CD4-positive, alpha-beta T cell (primary cell): ENCODE measurements at places on chromosomes 5 and 9.

DNA sequence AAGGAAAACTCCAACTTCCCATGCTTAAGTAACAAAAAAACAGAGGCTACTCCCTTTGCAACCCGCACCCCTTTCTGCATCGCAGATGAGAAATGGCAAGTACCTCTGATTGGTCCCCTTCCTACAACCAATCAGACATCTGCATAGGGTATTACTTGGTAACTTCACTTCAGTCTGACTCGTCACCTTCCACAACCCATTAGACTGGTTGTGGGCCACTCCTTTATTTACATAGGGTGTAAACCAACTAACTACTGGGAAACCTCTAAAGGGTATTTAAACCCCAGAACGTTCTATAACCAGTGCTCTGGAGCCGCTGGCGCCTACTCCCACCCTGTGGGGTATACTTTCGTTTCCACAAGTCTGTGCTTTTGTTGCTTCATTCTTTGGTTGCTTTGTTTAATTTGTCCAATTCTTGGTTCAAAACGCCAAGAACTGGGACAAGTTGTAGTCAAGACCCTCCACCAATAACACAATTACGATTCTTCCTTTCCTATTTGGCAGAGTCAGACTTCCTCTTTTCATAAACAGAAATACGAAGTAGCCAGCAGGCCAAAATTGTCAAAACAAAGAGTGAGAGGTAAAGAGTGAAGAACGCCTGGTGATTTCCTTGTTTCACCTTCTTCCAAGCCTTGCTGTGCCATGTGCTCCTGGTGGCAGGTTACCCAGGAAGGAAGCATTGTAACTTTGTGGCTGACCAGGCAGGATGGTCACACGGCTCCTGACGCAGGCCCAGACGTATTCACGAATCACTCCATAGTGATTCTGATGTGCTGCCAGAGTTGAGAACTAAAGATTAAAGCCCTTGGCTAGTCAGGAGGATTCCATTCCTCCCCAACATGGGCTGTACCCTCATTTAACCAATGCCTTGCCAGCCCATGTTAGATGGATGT is 477.4 kb downstream of the ARHGEF28 start:
- H3K4me1 ChIP-seq = no peaks in the 10 kb centered on the region
- H3K36me3 ChIP-seq = no peaks in the 10 kb centered on the region
- no peaks in the 10 kb centered on the region for H3K27me3 ChIP-seq
- H3K4me3 ChIP-seq = no peak overlapping the region
- no peak overlapping the region for H3K27ac ChIP-seq

DNA sequence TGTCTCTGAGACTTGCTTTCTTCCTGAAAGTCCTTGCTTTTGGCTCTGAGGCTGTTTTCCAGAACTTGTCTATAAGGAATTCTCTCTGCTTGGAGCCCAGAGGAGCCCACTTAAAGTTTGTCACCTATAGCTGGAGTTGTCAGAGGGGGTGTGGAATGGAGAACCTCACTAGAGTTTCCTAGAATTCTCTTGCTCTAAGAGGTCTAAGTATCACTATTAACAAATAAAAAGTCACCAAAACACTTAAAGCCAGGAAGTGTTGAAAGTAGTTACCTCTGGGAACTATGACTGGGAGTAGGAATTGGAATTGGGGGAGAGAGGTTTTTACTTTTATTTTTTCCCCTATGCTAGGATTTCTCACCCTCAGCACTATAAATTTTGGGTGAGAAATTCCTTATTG is 15.0 kb downstream of the SIT1 start:
- no peaks in the 10 kb centered on the region for H3K27me3 ChIP-seq
- H3K4me3 ChIP-seq = no peak overlapping the region
- H3K4me1 ChIP-seq = peaks cover 32% of the 10 kb centered on the region
- no peak for DNase-seq

DNA sequence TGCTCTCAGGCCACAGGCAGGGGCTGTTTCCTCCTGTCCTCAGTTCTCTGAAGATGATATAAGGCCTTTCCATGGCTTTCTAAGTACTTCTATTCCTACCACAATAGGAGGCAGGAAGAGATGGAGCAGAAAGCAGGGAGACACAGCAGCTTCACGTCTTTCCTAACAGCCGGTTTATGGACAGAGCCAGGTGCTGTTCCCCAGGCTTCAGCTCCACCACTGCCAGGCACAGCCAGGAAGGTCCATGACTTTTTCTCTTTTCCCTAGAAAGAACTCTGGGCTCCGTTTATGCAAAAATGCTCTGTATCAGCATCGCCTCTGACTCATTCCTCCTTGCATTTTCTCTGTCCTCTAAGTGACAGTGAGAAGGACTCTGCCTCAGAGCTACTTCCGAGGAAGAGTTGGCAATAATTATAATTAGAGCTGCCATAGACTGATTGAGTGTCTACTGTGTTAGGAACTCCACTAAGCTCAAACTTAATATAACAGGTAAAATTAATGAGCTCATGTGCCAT is 478.5 kb downstream of the RASEF start:
- H3K27me3 ChIP-seq = no peaks in the 10 kb centered on the region
- no peaks in the 10 kb centered on the region for H3K4me1 ChIP-seq
- H3K36me3 ChIP-seq = no peaks in the 10 kb centered on the region
- no peak for DNase-seq
- H3K4me3 ChIP-seq = no peak overlapping the region

DNA sequence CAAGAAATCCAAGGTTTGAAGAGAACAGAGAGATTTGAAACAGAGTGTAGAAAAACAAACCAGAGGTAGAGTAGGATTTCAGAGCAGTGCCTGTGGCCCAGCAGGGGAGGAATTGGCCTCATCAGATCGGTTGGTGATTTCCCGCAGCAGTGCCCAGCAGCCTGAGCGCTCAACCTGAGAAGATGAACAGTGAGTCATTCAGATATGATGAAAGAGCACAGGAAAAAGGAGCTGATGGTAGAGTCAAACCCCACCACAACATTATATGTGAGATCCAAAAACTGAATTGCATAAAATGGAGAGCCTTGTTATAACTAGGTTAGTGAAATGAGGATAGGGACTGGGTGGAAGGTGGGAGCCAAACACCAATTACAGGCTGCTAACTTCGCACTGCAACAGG is 248.9 kb downstream of the PIK3R1 start:
- H3K27me3 ChIP-seq = no peaks in the 10 kb centered on the region
- no peak for DNase-seq
- no peak overlapping the region for H3K4me3 ChIP-seq
- no peaks in the 10 kb centered on the region for H3K36me3 ChIP-seq

DNA sequence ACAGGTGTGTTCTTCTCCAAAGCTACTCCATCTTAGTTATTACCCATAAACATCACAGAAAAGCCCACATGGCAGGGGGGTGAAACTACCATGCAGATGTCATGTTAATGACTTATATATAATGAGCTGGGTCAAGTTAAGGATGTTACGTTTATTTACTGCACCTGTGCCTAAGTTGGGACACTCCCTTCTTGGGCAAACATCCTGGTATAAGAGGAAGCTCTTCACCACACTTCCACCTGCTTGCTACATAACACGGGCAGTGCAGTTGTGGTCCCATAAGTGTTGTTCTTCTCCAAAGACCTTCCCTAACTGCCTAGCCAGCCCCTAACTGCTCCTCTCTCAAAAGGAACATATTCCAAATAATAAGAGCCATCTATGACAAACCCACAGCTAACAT is 9.3 kb upstream of the ZCCHC9 start:
- H3K36me3 ChIP-seq = no peaks in the 10 kb centered on the region
- H3K27ac ChIP-seq = no peak overlapping the region
- no peak overlapping the region for H3K4me3 ChIP-seq

DNA sequence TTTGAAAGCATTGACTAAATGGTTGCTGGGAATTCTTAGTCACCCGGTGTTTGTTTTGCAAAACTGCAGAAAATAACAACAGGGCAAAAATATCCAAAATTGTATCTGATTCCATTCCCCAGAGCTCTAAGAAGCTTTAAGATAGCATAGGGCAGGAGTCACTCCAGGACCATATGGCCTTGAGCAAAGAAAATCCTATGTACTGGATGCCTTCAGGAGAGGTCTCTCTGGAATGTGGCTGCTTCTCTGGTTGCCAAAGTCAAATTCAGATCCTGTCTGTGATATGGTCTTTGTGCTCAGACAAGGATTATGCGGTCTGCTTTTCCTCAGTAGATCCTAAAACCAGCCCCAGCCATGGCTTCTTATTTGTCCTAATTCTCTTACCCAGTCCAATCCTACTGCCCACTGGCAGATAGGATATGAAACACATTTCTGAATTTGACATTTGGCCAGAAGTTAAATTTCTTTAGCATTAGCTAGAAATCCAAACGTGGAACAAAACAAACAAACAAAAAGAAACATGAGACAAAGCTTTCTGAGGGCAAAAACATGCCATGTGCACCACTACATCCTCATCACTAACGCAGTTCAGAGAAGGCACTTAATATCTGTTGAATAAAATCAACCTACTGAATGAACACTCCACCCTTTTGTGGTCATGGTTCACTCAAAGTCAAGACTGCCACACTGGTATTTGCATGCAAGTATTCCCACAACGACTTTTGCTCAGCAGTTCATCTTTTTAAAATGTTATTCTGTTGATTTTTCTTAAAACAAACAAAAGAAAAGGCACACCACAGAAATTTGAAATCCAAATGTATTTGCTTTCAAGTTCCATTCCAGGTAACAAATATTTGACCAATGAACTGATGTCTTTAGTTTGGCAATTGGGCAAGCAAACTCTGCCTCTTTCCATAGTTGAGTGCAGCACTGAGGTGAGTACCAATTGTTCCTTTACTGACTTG is 165.7 kb downstream of the TRPM6 start:
- no peaks in the 10 kb centered on the region for H3K36me3 ChIP-seq
- no peak overlapping the region for H3K27ac ChIP-seq

- H3K4me3 ChIP-seq = no peak overlapping the region
- DNase-seq = no peak
- no peak overlapping the region for H3K27ac ChIP-seq
- H3K27me3 ChIP-seq = no peaks in the 10 kb centered on the region
- no peaks in the 10 kb centered on the region for H3K4me1 ChIP-seq
- H3K36me3 ChIP-seq = peaks cover 25% of the 10 kb centered on the region
Observed at GRCh38 chr5:134935711-134936602, 31.0 kb downstream of the PCBD2 start.

- H3K27me3 ChIP-seq = no peaks in the 10 kb centered on the region
- H3K27ac ChIP-seq = no peak overlapping the region
- H3K36me3 ChIP-seq = no peaks in the 10 kb centered on the region
Observed at GRCh38 chr5:152622628-152623027, 217.5 kb upstream of the NMUR2 start.

DNA sequence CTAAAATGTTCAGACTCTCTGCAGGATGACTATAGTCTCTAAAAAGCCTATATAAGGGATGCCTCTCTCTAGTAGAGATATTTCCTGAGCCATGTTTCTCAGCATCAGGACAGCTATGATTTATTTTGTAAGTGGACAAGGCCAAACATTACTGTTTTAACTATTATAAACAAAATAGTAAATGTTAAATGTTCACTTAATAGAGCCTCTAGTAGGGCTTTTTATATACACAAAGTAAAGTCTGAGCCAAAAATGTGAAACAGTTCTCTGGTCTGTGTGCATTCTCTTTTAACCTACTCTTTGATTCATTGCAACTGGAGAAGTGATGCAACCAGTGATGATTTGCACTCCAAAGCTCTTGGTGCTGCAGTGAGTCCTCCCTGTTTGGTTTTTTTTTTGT is 220.5 kb downstream of the GDNF start:
- H3K27ac ChIP-seq = no peak overlapping the region
- H3K36me3 ChIP-seq = peaks cover 3% of the 10 kb centered on the region
- H3K4me3 ChIP-seq = no peak overlapping the region
- no peak for DNase-seq
- H3K27me3 ChIP-seq = no peaks in the 10 kb centered on the region
